A549 treated with CORT108297 at 1 μM for 4 hours (cell line): ENCODE measurements at places on chromosomes 13 and 19. TPM values are rescaled to one million over a fixed set of nuclear protein-coding genes. Genes with fewer than 3 reads are reported as not detected.

PRTN3 gene
- 0.27 to 0.56 TPM (median 0.34 TPM) in 5 replicates for total RNA-seq

ZNF546 gene
- 1.8 to 2.6 TPM (median 2.2 TPM) in 5 replicates for total RNA-seq

KLK4 gene
- 0.08 to 0.39 TPM (median 0.11 TPM) in 5 replicates for total RNA-seq

LGALS14 gene
- total RNA-seq: not detected in 5 replicates

TTC9B gene
- 0.14 to 1.1 TPM (median 0.69 TPM) in 5 replicates for total RNA-seq

RFXAP gene
- total RNA-seq: 0.64 to 1.4 TPM (median 0.98 TPM) in 5 replicates

SIGLEC5 gene
- 0.06 TPM in 1 of 5 replicates, not detected in the others for total RNA-seq

PLIN5 gene
- 0.10 to 0.34 TPM (median 0.26 TPM) in 3 of 5 replicates, not detected in the others for total RNA-seq

CKM gene
- total RNA-seq: not detected in 5 replicates

ZNF829 gene
- total RNA-seq: 0.36 to 0.48 TPM (median 0.44 TPM) in 5 replicates

PCDH20 gene
- not detected in 5 replicates for total RNA-seq

FOSB gene
- 11.7 to 21.6 TPM (median 17.1 TPM) in 5 replicates for total RNA-seq

TYROBP gene
- total RNA-seq: not detected in 5 replicates

PTH2 gene
- total RNA-seq: not detected in 5 replicates

ZNF442 gene
- total RNA-seq: not detected in 5 replicates

SLC10A2 gene
- not detected in 5 replicates for total RNA-seq
